ENCODE measurements at places on chromosomes 11 and 22.

- peak; percentile 55 for DNase-seq
These were observed 30.7 kb upstream of the CLDN5 start for GRCh38 chr22:19554834-19555404.

DNA sequence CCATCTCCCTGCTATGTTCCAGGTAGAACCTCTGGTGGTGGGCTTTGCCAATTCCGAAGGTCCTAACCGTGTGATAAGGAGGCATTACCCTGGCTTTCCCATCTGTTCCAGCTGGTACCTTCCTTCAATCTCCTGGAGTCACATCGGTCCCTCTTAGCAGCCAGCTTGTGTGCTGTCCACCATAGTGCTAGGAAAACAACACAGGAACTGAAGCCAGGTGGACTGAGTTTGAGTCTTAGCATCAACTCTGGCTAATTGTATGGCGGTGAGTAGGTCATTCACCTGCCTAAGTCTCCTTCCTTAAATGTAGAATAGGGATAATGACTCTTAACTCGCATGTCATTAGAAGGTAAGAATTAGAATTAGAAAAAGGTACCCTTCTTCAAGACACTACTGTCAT, 159.6 kb upstream of the E2F8 start:
- no peak for DNase-seq

- DNase-seq = no peak
These were observed 15.3 kb upstream of the LRRC32 start for GRCh38 chr11:76685831-76686230.

- no peak for DNase-seq
These were observed 124.3 kb downstream of the DBX1 start for GRCh38 chr11:20035701-20036601.

DNA sequence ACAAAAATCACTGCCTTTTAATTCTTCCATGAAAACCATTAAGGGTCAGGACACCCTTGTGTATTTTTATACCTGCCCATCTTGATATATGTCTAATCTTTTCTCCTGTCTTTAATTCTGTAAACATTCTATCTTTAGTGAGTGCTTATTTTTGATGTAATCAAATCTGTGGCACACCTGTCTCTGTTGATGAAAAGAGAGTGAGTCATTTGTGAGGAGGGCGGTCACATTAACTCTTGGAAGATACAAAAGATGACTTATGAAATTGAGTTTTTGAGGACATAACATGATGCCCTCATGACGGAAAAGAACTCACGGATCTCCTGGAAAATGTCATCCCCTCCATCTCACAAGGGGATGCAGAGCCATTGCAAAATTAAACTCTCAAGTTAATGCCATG, 206.5 kb upstream of the PGR start:
- no peak for DNase-seq

GRCh38 chr11:22459048-22459447, 120.9 kb downstream of the SLC17A6 start:
- DNase-seq = no peak

DNA sequence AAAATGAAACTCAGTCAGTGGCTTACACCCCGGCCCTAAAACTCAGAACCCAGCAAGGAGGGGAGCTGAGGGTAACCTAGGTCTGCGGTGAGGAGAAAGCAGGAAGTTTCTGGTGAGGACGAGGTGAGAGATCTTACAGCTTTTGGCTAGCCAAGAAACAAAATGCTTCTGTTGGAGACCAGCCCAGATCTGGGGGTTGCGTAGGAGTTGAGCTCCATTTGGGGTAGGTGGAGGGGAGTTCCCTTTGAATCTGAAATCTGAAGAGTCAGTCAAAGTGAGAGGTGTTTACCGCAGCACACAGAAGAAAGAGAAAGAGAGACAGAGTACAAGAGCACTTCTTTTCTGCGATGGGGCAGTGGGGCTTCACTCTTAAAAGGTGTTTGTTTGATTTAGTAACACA, 29.6 kb downstream of the EHF start:
- DNase-seq = no peak

GRCh38 chr11:113980785-113981184, 5.9 kb downstream of the HTR3A start:
- no peak for DNase-seq

DNA sequence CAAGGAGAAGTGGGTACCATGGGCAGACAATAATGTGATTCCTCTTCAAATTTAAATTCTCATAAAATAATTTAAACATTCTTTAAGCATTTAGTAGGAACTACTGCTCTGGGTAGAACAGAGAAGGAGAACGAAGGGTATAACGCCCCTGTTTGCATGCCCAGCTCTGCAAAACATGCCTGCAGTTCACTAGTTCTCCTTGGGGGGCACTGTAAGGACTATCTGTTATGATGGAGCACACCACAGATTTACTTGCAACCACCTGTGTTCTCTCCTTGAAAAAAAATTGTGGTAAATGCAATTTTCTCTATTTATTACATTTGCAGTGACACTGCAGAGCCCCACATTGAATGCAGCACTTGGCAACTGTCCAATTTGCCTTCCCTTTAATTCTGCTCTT, 100.3 kb downstream of the GUCY1A2 start:
- no peak for DNase-seq

DNA sequence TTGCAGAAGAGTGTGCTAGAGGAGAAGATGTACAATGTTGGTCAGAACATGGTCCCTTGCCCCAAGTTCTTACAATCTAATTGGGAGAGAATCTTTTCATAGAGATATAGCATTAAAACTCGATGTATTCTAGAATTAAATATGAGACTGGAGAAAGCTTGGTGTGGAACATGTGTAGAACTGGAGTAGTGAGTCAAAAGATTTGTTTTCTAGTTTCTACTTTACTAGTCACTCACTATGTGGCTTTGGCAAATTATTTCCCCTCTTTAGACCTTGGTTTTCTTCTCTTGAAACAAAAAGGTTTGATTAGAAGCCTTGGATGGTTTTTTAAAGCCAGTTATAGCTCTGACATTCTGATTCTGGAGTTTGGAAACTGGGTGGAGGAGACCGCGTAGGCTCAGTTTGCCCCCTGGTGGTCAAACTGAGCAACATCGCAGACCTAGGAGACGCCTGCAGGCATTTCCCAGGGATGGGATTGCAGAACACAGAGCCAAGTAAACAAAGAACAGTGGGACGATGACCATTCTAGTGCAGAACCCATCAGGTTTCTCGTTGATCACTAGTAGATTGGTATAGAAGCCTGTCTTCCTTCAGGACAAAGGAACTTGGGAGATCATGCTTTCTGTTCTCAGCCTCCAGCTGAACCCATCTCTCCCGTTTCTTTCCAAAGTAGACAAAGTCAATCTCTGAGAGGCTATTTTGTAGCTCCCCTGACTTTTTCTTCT, 8.5 kb upstream of the CHRDL2 start:
- peak; percentile 82 for DNase-seq

GRCh38 chr11:6357222-6357621, 33.1 kb upstream of the SMPD1 start:
- no peak for DNase-seq

GRCh38 chr11:55726715-55727324, 46.4 kb upstream of the OR5D13 start:
- no peak for DNase-seq

GRCh38 chr22:27581688-27582087, 219.9 kb downstream of the MN1 start:
- no peak for DNase-seq

- DNase-seq = no peak
These were observed 30.8 kb upstream of the SORL1 start for GRCh38 chr11:121421149-121421901.

DNA sequence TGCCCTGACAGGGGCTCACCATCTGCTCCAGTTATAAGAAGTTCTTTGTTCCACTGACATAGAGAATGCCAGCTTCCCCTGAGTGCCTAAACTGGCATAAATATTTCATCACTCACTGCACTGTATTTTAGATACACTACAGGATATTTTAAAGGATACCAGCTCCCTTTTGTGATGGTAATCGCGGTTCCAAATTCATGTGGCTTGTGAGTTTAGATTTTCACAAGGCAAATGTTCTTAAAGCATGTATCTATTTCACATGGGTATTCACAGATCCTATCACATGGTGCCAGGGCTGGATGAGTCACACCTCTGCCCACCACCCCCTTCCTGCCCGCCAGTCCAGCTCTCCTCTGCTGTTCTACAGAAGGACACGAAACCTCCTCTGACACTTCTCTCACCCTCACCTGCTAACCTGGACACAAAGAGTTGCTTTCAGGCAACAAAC, 105.5 kb downstream of the KCNC1 start:
- DNase-seq = no peak

DNA sequence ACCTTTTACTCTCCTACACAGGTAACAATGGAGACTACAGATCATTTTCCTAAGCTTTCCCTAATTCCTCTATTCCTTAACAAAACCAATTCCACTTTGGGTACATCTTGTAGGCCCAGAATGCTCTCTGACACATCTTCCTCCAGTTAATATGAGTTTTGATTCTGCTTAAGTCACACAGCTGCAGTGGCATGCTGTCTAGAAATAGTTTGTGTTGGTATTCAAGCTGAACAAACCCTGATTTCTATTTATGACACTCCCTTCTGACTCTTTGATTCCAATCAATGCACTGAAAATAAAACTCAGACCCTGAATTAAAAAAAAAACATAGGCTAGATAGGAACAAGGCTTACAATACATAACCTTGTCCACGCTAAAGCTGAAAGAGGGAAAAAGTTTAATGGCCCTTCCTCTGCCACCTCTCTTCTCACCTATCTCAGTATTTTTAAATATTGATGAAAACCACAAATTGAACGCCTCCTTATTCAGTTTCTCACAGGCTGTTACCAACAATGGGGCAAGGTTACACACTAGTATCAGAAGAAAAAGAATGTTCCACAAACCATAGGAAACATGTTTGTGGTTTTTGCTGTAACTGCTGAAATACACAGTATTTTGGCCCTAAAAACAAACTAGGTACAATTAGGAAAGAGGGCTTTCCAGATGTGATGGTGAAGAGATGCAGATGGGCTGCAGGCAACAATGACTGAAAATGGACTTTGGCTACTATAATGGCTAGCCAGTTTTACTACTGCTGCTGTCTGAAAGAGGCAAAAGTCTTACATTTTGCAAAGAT, 35.7 kb upstream of the GAB2 start:
- no peak for DNase-seq

GRCh38 chr11:129117595-129118350, 74.4 kb downstream of the ARHGAP32 start:
- no peak for DNase-seq

DNA sequence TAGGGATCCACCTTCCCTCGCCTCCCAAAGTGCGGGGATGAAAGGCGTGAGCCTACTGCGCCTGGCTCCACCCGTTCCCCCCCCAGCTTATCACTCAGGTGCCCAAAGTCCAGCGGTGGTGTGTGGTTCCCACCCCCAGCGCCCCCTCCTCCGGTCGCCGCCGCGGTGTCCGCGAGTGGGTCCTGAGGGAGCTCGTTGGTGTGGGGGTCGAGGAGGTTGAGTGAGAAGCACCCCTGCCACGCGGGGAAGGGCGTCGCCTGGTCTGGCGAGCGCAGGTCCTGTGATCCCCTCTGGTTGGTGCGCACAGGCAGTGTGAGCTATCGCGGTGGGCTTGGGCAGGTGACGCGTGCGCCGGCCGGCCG, 3900.6 kb upstream of the OR11H1 start:
- DNase-seq = no peak

- no peak for DNase-seq
These were observed 32.1 kb downstream of the YAP1 start for GRCh38 chr11:102142333-102142732.

DNA sequence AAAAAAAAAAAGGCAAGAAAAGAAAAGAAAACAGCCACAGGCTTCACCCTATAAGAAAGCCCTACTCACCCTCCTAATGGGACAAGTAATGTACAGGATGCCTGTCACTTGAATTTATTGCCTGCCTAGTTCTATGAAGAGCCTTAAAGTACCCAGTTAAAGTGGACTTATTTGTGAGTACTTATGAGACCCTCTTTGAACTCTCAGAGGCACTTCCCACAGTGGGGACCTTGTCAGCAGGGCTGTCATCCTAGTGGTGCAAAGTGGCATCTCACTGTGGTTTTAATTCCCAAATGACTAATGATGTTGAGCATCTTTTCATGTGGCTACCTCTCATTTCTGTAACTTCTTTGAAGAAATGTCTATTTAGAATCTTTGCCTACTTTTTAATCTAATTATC, 41.8 kb upstream of the BARX2 start:
- DNase-seq = no peak

GRCh38 chr11:65960824-65961266, 689 bp upstream of the SART1 start:
- DNase-seq = no peak

- DNase-seq = no peak
These were observed 14.5 kb downstream of the CARS1 start for GRCh38 chr11:3042496-3043314.

DNA sequence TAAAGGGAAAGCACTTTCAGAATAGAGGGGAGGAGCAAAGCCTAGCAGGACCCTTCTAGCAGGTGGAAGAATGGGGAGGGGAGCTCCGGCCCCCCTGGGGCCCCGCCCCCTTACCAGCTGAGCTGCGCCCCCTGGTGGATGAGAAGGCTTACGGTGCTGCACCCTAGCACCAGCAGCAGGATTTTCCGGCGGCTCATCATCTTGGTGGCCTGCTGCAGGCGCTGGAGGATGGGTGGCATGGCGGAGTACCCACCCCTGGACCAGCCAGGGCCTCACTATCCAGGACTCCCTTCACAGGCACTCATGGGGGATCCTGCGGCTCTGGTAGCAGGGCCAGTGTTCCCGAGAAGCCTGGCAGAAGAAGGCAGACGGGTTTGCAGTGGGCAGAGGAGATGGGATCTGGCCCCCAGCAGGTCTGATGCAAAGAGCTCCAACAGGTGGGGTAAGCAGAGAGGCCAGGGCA, 3.8 kb downstream of the GAL3ST3 start:
- DNase-seq = peak; percentile 96

GRCh38 chr11:72422414-72422813, 11.9 kb downstream of the CLPB start:
- DNase-seq = peak; percentile 32

DNA sequence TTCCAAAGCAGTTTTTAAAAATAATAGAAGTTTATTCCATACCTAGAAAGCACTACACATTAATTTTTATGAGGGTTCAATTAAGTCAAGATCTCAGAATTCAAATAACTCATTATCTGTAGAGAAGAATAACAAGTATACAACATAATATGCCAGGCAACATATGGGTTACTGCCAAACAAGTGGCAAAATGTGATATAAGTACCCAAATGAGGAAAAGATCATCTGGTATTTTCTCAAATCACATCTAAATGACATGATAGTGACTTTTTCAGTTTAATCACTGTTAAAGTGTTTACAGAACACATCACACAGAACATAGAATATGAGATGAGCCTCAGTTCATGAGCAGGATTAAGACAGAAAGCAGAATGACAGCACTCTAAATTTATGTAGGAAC, 123.3 kb downstream of the FCHSD2 start:
- DNase-seq = no peak

GRCh38 chr11:18209058-18209457, 27.5 kb downstream of the SAA4 start:
- no peak for DNase-seq

GRCh38 chr22:49497266-49497665, 330.4 kb downstream of the BRD1 start:
- DNase-seq = no peak

GRCh38 chr11:67345920-67346819, 7.2 kb downstream of the POLD4 start:
- no peak for DNase-seq

- no peak for DNase-seq
These were observed 220.5 kb upstream of the B3GAT1 start for GRCh38 chr11:134632347-134633119.

All from HuH-7.5 (cell line).